Osteocyte (in vitro differentiated cells): ENCODE measurements at places on chromosomes 2 and 18. TPM values are rescaled to one million over a fixed set of nuclear protein-coding genes. Genes with fewer than 3 reads are reported as not detected.

DNA sequence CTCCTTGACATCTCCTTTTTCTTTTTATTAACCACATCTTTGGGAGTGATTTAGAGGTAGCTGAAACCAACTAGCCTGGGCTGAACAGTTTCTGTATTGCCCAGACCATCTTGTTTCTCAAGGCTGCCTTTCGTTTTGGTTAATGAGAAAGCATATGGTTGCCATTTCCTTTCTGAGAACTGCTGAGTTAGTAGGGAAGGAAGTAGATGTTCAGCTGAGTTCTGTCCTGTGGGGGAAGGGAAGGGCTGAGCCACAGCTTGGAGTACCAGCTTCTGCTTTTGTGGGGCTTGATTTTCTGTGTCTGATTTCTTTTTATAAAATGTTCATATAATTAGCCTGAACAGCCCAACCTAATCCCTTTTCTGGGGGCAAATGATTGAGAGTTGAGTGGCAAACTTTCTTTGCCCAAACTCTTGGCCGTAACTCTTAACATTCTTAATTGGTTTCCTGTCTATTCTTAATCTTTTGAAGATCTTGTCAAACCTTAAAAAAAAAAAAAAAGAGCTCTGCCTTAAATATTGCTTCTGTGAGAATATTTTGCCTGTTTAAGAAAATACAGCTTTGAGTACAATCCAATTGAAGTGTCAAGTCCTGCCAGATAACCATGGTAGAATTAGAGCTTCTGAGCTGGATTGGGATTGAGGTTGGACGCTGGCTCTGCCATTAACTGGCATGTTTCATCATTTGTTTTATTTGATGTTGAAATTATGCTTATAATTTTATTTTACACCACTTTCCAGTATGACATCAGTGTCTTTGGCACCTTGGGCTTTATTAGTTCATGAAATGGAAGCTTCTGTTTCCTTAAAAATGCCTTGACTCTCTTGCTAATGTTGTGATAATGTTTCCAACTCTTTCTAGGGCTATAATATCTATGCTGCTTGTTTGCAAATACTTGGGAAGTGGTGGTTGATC, 1.9 kb upstream of the NABP1 start:
- no peak for DNase-seq
- no peaks in the 10 kb centered on the region for H3K36me3 ChIP-seq
- H3K4me3 ChIP-seq = peak overlapping the region; percentile 27

DNA sequence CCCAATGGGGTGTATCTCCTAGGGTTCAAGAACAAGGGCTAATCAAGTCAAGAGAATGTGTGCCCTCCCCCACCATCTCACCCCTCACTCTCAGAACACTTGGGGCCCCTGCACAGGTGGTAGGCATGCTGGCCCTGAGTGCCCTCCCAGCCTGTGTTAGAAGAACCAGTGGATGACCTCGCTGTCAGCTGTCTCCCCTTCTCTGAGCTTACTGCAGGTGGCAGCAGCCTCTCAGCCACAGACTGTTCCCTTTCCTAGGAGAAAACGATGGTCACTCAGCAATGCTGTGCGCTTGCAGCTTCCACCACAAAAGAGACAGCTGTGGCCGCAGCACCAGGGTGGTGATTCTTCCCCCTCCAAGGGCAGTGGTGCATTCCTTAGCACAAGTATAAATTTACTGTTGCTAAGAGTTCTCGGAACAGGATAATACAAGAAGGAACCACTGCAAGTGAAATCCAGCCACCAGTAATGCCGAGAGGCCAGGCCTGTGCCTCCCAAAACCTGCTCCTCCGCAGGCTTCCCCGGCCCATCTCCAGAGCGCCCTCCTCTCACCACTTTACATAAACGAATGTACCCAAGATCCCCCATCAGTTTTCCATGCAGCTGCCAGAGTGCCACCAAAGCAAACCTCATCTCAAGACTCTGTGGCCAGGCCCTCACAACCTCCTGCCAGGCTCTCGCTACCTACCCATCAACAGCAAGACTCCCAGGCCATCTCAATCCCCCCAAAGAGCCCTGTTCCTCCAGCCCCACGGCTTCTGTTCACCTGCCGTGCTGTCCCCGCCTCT, 935 bp upstream of the RAMP1 start:
- peaks cover 2% of the 10 kb centered on the region for H3K27me3 ChIP-seq
- H3K4me1 ChIP-seq = peaks cover 48% of the 10 kb centered on the region
- DNase-seq = peak; percentile 91
- H3K27ac ChIP-seq = peak overlapping the region; percentile 86

GRCh38 chr2:201860636-201861066, 54.3 kb downstream of the CDK15 start:
- no peak overlapping the region for H3K4me3 ChIP-seq
- no peaks in the 10 kb centered on the region for H3K36me3 ChIP-seq
- peaks cover 14% of the 10 kb centered on the region for H3K4me1 ChIP-seq
- H3K27me3 ChIP-seq = no peaks in the 10 kb centered on the region
- no peak for DNase-seq
- no peak overlapping the region for H3K27ac ChIP-seq

DNA sequence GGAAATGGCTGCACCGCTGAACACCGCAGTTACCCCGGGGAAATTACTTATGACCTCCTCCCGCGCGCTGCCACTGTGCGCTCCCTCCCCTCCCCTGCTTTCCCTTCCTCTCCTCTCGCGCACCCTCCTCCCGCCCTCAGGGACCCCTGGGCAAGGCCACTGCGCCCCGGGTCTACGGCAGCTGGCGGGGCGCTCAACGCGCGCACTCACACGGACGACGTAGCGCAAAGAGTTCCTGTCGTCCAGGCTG, 7.9 kb downstream of the ALPP start:
- H3K27ac ChIP-seq = peak overlapping the region; percentile 87
- no peaks in the 10 kb centered on the region for H3K36me3 ChIP-seq
- no peak overlapping the region for H3K4me3 ChIP-seq
- H3K4me1 ChIP-seq = peaks cover 57% of the 10 kb centered on the region
- DNase-seq = no peak
- H3K27me3 ChIP-seq = no peaks in the 10 kb centered on the region

GRCh38 chr2:237301595-237301994, 112.4 kb downstream of the COL6A3 start:
- no peak overlapping the region for H3K4me3 ChIP-seq
- H3K27ac ChIP-seq = no peak overlapping the region
- no peaks in the 10 kb centered on the region for H3K27me3 ChIP-seq

- H3K4me1 ChIP-seq = peaks cover 79% of the 10 kb centered on the region
- H3K36me3 ChIP-seq = peaks cover 16% of the 10 kb centered on the region
- no peak overlapping the region for H3K4me3 ChIP-seq
These were observed 35.4 kb upstream of the WIPF1 start for GRCh38 chr2:174632841-174633622.

DNA sequence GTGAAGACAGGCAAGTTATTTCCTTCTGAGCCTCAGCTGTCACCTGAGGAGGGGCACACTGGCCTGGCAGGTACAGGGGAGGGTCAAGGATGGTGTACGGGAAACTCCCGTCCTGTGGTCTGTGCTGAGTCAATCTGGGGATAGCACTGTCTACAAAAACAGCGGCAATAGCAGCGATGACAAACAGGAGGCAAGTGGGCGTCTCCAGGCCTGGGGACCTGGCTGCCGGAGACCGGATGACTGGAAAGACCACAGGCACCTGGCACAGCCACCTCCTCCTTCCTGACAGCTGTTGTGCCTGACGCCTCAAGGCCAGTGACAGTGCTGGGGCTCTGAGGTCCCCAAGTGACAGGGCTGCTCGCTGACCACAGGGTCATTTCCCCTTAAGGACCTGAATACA, 202.1 kb upstream of the HS6ST1 start:
- H3K27ac ChIP-seq = no peak overlapping the region
- H3K27me3 ChIP-seq = no peaks in the 10 kb centered on the region
- no peak overlapping the region for H3K4me3 ChIP-seq

DNA sequence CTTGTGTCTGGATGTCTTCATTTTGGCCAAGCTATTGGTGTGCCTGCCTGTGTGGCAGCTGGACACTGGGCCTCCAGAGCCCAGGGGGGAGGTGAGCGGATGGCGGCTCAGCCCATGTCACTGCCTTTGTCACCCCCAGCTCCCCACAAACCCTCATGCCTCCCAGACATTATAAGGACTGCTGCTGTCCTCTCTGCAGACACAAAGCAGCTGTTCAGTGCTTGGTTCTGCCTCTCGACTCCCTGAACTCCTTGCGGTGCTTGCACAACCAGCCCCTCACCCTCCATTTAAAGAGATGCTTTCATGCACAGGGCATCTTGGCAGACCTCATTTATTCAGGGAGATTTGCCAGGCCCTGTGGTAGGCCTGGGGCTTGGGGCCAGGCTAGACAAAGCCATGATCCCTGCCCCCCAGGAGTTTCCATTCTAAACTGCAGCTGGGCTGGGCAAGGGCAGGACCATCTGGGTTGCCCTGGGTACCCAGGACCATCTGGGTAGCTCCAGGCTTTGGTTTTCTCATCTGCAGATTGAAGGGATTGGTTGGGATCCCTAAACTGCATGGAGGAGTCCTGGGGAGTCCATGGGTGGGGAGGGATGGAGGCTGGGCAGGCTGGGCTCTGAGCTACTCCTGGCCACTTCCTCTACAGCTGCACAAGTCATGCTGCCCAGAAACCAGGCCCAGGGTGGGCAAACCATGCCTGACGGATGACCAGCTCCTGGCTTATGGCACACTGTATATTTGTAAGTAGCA, 168.5 kb downstream of the CELF4 start:
- DNase-seq = no peak
- H3K36me3 ChIP-seq = no peaks in the 10 kb centered on the region
- peaks cover 14% of the 10 kb centered on the region for H3K27me3 ChIP-seq
- peaks cover 11% of the 10 kb centered on the region for H3K4me1 ChIP-seq
- H3K4me3 ChIP-seq = no peak overlapping the region

DNA sequence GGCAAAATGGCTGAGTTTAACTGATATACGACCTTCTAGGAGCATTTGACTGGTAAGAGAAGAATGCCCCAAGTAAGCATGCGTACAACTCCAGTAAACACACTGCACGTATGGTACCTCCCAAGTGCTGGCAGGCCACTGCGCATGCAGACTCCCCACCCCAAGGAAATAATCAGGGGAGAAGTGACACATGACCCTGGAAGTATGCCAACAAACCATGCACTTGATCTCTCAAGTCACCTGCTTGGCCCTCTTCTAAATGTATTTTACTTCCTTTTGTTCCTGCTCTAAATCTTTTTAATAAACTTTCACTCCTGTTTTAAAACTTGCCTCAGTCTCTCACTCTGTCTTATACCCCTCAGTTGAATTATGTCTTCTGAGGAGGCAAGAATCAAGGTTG, 129.8 kb upstream of the COL5A2 start:
- no peak overlapping the region for H3K27ac ChIP-seq
- H3K36me3 ChIP-seq = peaks cover 6% of the 10 kb centered on the region
- H3K27me3 ChIP-seq = no peaks in the 10 kb centered on the region

- no peak overlapping the region for H3K27ac ChIP-seq
These were observed 54.0 kb upstream of the TWIST2 start for GRCh38 chr2:238793801-238794449.

DNA sequence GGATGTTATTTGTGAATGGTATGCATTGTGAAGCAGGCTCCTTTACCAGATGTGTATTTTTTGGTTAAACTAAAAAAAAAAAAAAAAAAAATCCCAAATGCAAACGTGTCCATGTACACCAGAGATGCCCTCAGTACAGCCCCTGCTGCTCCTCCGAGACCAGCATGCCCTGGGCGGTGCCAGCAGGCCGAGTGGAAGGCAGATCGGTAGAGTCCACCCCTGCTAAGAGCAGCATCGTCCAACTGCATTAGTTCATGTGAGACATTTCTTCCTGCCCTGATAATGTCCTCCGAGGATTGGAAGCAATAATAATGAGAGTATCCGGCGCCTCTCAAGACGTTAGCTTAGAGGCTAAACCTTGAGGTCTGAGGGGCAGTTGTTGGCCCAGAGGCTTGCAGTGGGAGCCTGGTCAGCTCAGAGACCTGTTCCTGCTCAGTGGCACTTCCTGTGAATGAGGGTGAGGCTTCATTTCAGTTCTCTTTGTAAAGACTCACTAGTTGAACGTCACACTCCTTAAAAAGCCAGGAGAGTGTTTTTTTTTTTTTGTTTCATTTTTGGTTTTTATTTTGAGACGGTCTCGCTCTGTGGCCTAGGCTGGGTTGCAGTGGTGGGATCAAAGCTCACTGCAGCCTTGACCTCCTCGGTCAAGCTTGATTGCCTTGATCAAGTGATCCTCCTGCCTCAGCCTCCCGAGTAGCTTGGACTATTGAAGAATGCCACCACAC, 5.6 kb downstream of the SLC66A3 start:
- no peak overlapping the region for H3K4me3 ChIP-seq
- DNase-seq = peak; percentile 77
- no peaks in the 10 kb centered on the region for H3K27me3 ChIP-seq
- H3K36me3 ChIP-seq = peaks cover 4% of the 10 kb centered on the region
- no peak overlapping the region for H3K27ac ChIP-seq

- H3K27me3 ChIP-seq = peaks cover 5% of the 10 kb centered on the region
- no peak for DNase-seq
- no peak overlapping the region for H3K27ac ChIP-seq
- H3K4me3 ChIP-seq = no peak overlapping the region
- no peaks in the 10 kb centered on the region for H3K36me3 ChIP-seq
These were observed 1293.7 kb upstream of the SLC39A10 start for GRCh38 chr2:194363295-194363694.

- no peak overlapping the region for H3K27ac ChIP-seq
- peaks cover 14% of the 10 kb centered on the region for H3K27me3 ChIP-seq
- peaks cover 3% of the 10 kb centered on the region for H3K4me1 ChIP-seq
- DNase-seq = no peak
- H3K36me3 ChIP-seq = no peaks in the 10 kb centered on the region
- H3K4me3 ChIP-seq = no peak overlapping the region
These were observed 58.2 kb downstream of the LONRF2 start for GRCh38 chr2:100264121-100264520.

DNA sequence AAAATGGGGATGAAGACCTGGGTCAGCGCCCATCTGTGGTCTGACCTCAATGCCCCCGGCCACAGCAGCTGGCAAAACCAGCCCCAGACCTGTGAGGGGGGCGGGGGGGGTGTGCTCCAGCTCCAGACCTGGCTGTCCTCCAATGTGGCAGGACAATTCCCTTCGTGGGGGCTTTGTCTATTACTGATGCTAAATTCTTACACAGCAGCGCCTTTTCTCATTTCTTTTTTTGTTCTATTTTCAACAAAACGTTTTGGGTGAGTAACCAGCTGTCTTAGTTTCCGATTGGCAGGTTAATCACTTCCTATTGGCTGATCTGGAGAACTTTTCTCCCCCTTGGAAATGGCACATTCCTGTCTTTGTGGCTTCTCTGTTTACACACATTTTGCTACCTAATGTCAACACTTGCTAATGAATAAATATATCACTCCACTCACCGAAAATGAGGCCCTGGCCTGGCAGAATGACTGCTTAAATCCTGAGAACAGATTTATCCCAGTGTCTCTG, 4.4 kb downstream of the SMAD7 start:
- peak overlapping the region; percentile 89 for H3K27ac ChIP-seq
- no peaks in the 10 kb centered on the region for H3K27me3 ChIP-seq
- DNase-seq = no peak
- H3K36me3 ChIP-seq = peaks cover 61% of the 10 kb centered on the region

GRCh38 chr2:10517351-10518043, 69.4 kb upstream of the ODC1 start:
- peaks cover 5% of the 10 kb centered on the region for H3K36me3 ChIP-seq
- H3K27me3 ChIP-seq = no peaks in the 10 kb centered on the region
- H3K4me1 ChIP-seq = no peaks in the 10 kb centered on the region
- no peak overlapping the region for H3K27ac ChIP-seq
- DNase-seq = no peak

Gene LDLRAD4
- total RNA-seq = 18.7 and 20.4 TPM in 2 replicates

Gene IL1RL2
- 0.21 TPM in 1 of 2 replicates, not detected in the other for total RNA-seq

Gene ZC3H6
- total RNA-seq = 7.3 and 8.2 TPM in 2 replicates

Gene CCDC74A
- 1.8 and 2.4 TPM in 2 replicates for total RNA-seq

Gene SPR
- 6.2 and 7.1 TPM in 2 replicates for total RNA-seq

Gene UGT1A3
- not detected in 2 replicates for total RNA-seq

Gene SCYGR4
- not detected in 2 replicates for total RNA-seq

Gene IL36A
- total RNA-seq = not detected in 2 replicates

Gene ACKR3
- total RNA-seq = 36.9 and 40.5 TPM in 2 replicates

Gene PLA2R1
- total RNA-seq = 70.1 and 78.9 TPM in 2 replicates

Gene SLC66A2
- total RNA-seq = 35.1 and 38.6 TPM in 2 replicates

Gene ALPI
- not detected in 2 replicates for total RNA-seq

Gene RSAD2
- total RNA-seq = not detected in 2 replicates
